ENCODE measurements at places on chromosomes 2 and 18. TPM values are rescaled to one million over a fixed set of nuclear protein-coding genes. Genes with fewer than 3 reads are reported as not detected.

The SLC8A1 gene
- 8.9 TPM for total RNA-seq

DNA sequence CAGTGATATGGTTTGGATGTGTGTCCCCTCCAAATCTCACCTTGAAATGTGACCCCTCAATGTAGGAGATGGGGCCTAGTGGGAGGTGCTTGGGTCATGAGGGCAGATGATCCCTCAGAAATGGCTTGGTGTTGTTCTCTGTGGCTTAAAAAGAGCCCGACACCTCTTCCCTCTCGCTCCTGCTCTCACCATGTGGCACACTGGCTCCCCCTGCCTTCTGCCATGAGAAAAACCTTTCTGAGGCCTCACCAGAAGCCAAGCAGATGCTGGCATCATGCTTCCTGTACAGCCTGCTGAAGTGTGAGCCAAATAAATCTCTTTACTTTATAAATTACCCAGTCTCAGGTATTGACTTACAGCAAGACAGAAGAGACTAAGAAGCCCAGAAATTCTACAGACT, 357.1 kb downstream of the NRXN1 start:
- no peak for DNase-seq

The LANCL1 gene
- total RNA-seq: 40.2 TPM

The RIT2 gene
- total RNA-seq: not detected

DNA sequence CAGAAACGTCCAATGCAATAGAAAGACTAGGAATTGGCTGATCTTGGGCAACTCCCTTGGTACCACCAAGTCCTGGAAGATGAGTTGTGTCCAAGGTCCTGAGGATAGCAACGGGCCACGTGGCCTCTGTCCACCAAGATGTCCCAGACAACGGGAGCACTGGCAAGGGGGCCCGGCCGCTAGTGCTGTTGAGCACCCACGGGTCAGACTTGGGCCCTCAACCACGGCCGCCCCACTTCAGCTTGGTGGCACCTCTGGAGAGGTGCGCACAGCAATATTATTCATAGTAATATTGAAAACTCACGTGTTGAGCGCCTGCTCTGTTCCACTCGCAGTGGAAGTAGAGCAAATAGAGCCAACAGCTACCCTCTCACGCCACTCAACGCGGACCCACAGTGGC, 19.0 kb downstream of the PASK start:
- no peak for DNase-seq

DNA sequence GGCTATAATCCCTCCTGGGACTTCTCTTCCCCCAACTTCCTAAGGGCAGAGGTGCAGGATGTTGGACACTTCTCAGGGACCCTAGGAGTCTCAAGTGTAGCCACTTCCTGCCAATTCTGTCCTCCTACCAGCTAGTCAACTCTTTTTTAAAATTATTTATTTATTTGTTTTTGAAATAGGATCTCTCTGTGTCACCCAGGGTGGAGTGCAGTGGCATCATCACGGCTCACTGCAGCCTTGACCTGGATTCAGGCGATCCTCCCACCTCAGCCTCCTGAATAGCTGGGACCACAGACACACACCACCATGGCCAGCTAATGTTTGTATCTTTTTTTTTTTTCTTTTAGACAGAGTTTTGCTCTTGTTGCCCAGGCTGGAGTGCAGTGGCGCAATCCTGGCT, 11.5 kb downstream of the SFTPB start:
- no peak for DNase-seq

The KYNU gene
- 13.8 TPM for total RNA-seq

- no peak for DNase-seq
These were observed 81.3 kb upstream of the ACAA2 start for GRCh38 chr18:49894517-49895226.

DNA sequence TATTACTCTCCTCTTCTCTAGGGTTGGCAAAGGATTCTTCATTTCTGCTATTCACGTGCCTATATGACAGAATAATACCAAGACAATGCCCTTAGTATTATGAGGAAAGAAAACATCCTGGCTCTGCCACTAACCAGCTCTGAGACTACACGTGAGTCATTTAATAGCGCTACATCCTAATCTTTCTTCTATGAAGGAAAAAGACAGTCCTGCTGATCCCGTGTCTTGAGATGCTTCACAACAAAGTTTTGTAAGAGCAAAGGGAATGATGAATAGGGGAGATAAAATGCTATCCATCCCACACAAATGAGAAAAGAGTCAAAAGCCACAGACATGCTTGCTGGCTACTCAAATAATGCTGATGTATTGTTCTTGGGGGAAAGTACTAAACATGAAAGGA, 152.8 kb downstream of the PID1 start:
- DNase-seq: no peak

GRCh38 chr2:199685669-199686068, 165.3 kb downstream of the FTCDNL1 start:
- no peak for DNase-seq

- no peak for DNase-seq
These were observed 13.2 kb downstream of the GPC1 start for GRCh38 chr2:240448387-240449274.

- DNase-seq: no peak
These were observed 354.7 kb upstream of the SMIM21 start for GRCh38 chr18:75782204-75782603.
